Activated naive CD8-positive, alpha-beta T cell treated with anti-CD3 and anti-CD28 coated beads, Interleukin-2, amount 50 U/mL, for 24 hours (primary cell): ENCODE measurements at places on chromosomes 2 and 18.

- no peak for DNase-seq
Observed at GRCh38 chr2:26395394-26395793, 6.3 kb upstream of the DRC1 start.

- no peak for DNase-seq
Observed at GRCh38 chr2:50143822-50144575, 887.9 kb downstream of the NRXN1 start.

DNA sequence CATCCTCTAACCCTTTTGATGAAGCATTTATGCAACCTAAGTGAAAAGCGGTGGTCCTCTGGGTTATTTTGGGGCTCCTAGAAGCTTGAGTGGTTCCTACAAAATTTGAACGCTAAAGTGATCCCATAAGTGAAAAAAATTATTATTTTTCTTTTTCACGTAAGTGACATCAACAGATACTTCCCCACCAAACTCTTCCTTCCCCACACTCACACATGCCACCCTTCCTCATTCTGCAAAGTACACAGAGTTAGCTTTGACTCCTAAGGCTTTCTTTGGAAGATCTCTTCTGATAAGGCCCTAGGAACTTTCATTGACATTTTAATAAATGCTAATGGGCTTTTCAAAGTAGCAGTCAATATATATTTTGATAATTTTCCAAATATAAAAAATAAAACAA lies 109.7 kb downstream of the DOCK10 start:
- DNase-seq: no peak

- no peak for DNase-seq
Observed at GRCh38 chr2:5190023-5190422, 502.2 kb upstream of the SOX11 start.

- DNase-seq: peak; percentile 24
Observed at GRCh38 chr2:232781765-232782164, 5.4 kb upstream of the KCNJ13 start.

GRCh38 chr2:9002313-9002636 lies 1.2 kb downstream of the MBOAT2 start:
- no peak for DNase-seq

- DNase-seq: peak; percentile 3
Observed at GRCh38 chr2:133780099-133780996, 212.1 kb upstream of the NCKAP5 start.

- DNase-seq: no peak
Observed at GRCh38 chr18:24766376-24766775, 305.9 kb downstream of the HRH4 start.

- DNase-seq: no peak
Observed at GRCh38 chr18:79056827-79057367, 12.3 kb upstream of the ATP9B start.

DNA sequence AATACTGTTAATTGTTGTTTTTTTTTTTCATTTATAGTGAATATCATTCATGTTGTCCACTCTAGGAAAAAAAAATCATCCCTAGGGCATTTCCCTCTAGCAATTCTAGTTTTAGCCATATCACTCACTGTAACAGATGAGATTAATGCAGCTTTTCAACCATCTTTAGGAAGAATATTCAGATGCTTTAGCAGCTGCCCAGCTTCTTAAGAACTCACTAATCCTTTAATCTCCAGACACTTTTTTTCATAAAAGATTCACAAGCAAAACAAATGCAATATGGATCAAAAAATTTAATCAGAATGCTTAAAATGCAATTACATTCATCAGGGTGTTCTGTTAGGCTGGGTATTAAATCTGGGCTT lies 692.6 kb downstream of the ERBB4 start:
- no peak for DNase-seq

DNA sequence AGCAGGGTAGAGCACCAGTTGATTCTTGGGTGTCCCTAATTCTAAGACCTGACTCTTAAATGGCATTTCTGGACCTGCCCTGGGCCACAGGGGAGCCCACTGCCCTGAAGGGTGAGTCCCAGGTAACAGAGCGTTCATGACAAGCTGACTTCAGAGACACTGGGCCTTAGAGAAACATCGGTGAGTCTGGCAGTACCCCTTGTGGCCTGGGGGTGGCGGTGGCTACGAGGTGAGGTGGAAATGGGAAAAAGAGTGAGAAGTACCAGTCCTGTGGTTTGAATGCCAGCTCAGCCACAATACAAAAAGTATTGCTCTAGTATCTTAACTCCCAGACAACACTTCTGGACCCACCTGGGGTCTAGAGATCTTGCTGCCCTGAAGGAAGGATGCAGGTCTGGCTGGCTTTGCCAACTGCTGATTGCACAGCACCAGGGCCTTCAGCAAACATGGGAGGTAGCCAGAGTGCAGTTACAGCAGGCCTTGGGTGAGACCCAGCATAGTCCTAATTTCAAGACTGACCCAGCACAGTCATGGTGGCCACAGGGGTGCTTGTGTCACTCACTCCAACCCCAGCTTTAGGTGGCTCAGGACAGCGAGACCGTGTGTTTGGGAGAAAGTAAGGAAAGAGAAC lies 44.5 kb downstream of the USP34 start:
- DNase-seq: peak; percentile 74

DNA sequence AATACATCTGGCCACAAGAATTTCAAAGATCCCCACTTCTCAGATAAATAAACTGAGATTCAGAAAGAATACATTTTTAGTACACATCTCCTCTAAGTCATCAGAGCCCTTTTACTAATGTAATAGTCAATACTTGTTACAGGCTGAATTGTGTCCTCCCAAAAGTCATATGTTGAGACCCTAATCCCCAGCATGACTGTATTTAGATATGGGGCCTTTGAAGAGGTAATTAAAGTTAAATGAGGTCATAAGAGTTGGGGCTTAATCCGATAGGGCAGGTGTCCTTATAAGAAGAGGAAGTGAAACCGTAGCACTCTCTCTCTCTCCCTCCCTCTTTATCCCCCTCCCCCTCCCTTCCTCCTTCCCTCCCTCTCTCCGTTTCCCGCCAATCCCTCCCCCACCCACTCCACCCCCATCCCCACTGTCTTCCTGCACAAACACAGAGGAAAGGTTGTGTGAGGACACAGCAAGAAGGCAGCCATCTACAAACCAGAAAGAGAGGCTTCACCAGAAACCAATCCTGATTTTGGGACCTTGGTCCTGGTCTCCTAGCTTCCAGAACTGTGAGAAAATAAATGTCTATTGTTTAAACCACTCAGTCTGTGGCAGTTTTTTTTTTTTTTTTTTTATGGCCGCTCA lies 66.6 kb upstream of the ZNF397 start:
- no peak for DNase-seq

- DNase-seq: no peak
Observed at GRCh38 chr2:43540021-43540779, 55.6 kb downstream of the THADA start.

GRCh38 chr18:79737426-79737825 lies 57.8 kb downstream of the CTDP1 start:
- no peak for DNase-seq

- DNase-seq: no peak
Observed at GRCh38 chr2:12534646-12535263, 182.0 kb upstream of the TRIB2 start.

DNA sequence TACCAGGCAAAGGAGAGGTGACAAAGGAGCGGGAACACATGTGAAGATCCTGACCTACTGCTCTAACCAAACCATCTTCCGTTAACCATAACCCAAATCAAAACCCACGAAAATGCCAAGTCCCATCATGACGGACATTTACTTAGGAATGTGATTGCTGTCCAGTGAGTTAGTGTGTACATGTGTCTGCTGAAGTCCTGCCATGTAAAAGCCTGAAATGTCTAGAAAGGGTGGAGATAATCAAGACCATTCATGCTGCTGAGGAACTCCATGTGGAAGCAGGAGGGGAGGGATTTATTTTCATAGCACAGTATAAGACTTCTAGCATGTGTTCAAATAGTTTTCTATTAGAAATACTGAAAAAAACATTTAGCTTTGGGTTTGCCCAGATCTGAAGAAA lies 137.0 kb upstream of the BOD1L2 start:
- DNase-seq: no peak
